ENCODE measurements at places on chromosomes 13 and 19.

DNA sequence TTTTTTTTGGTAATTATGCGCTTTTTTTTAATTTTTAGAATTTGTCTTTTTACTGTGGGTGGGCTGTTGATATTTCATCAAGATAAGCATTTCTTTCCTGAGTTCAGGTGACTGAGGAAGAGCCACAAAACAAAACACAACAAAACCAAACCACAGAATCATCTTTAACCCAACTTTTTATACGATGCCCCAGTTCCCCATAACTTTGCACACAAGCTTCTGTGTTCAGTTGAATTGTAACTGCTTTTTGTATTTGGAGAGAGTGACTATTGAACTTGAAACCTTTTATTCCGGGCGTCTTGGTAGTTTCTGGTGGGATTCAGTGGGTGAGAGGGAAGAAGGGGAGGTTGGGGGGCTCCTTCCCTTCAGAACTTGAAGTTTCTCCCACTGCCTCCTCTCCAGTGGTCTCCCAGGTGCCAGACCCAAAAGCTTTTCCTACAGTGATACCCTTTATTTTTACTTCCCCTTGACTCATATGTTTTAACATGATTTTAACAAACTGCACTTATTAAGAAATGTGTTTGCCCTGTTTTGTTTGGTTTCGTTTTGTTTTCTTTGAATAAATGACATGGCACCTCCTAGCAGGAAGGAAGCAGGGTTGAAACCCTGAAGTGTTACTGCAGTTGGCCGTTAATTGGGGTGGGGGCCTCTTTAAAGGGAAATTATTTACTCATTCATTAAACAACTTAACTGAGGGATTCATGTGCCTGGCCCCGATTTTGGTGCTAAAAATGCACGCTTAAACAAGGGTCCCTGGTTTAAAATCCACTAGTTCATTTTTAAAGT is 2.7 kb upstream of the CCDC97 start:
- no peak for DNase-seq

- no peak for DNase-seq
These were observed 441.4 kb downstream of the SLITRK5 start for GRCh38 chr13:88112526-88112925.

- no peak for DNase-seq
These were observed 513.2 kb upstream of the NBEA start for GRCh38 chr13:34428911-34429310.

DNA sequence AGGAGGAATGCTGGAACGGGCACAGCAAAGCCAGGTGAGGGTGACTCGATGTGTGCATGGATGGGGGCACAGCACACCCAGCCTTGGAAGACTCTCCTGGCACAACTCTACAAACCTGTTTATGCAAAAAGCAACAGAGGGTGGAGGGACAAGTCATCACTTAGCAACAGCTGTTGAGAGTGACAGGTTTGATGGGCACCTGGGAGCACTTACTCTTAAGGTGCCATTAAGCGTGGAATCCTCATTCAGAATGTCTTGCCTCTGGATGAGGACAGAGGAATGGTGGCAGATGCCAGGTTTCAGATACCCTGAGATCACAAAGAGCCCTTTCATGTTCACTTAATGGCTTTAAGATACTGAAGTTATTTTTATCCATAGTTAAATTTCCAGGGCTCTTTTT is 97.0 kb downstream of the DCT start:
- no peak for DNase-seq

- no peak for DNase-seq
These were observed 403.3 kb downstream of the COG6 start for GRCh38 chr13:40058757-40059236.

- no peak for DNase-seq
These were observed 11.3 kb downstream of the GPR12 start for GRCh38 chr13:26749285-26749684.
